ENCODE measurements at places on chromosomes 4 and X.

DNA sequence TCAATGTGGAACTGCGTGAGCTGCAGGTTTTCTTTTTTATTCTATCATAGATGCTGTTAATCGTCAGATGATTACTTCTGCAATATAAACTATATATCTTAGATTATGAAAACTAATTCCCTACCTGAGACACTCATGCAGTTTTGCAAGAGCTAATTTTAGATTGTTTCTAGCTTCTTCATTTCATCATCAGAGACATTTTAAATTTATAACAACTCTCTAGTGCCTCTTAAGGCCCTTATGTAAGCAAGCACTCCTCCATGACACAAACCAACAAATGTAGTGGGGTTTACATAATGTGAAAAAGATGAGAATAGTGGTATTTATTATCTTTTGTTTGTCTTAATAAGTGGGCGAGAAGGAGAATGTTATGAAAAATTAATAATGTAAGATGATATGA lies 170.2 kb upstream of the ETNPPL start:
- no peak for DNase-seq

GRCh38 chr4:2862528-2862927 lies 18.9 kb downstream of the ADD1 start:
- no peak for DNase-seq

DNA sequence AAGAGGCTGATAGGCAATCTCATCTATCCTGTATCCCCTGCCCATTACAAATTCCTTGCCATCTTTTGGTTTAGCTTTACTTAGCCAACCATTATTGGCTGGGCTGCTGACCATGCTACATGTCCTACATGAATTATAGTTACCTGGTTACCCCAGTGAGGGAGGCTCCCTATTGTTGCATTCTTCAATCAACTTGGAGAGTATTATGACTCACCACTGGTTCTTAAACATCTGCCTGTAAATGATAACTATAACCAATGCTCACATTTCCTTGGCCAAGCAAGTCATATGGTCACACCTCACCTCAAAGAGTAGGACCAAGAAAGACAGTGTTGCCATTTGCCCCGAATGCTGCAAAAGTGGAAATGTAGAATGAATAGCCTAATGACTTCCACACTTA lies 297.6 kb downstream of the IL15 start:
- DNase-seq = no peak

- no peak for DNase-seq
These were observed 53.8 kb upstream of the ABCG2 start for GRCh38 chr4:88212253-88212561.

DNA sequence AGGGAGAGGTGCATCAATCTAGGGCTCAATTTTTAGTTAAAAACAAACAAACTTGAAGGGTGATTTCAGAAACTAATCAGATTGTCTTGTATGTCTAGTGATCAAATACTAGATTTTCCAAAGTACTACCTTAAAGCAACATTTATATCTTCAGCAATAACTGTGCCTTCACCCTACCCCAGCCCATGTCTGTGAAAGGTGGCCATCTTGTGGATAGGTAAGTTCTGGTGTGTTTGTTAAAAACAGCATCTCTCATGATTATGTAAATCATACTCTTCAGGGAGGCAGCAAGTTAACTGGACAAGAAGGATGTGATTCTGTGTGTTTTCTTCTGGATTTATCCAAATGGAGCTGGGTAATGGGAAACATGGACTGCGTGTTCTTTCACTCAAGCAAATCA lies 81.4 kb upstream of the ACSL1 start:
- no peak for DNase-seq

- no peak for DNase-seq
These were observed 54.7 kb upstream of the PGM2 start for GRCh38 chr4:37771771-37772170.

DNA sequence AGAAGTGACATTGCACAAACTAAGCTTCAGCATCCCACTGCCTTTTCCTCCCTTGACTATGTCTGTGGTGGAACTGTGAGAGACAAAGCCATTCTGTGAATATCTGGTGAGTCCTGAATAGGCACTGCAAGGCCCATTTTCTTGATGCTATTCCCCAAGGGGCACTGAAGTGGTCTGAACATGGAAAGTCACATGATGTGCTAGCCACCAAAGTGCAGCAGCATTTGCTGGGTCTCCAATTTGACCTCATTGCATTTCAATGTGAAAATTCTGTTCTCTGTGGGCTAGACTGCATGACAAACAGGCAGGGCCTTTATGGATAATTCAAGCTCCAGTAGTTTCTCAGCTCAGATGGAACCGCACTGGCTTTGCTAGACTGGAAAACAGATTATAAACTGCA lies 627.4 kb upstream of the BOD1L1 start:
- DNase-seq = no peak

DNA sequence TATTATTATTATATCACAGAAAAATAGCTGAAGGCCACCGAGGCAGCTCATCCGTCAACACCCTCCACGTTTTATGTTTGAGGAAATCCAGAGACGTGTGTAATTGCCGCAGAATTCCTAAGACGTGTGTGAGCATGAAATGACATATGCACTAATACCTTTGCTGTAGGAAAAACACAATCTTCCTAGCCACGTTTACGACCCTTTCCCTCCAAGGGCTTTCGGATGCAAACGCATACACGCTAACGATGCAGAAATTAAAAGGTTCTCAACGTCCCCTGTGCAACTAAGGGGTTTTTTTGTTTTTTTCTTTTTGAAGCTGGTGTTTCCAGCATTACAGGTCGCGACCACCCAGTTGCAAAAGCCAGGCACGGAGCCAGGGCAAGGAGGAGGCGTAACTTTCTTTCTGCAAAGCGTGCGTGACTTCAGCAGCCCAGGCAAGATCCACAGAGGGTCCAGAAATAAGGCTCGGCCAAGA lies 33.8 kb downstream of the CRLF2 start:
- no peak for DNase-seq

DNA sequence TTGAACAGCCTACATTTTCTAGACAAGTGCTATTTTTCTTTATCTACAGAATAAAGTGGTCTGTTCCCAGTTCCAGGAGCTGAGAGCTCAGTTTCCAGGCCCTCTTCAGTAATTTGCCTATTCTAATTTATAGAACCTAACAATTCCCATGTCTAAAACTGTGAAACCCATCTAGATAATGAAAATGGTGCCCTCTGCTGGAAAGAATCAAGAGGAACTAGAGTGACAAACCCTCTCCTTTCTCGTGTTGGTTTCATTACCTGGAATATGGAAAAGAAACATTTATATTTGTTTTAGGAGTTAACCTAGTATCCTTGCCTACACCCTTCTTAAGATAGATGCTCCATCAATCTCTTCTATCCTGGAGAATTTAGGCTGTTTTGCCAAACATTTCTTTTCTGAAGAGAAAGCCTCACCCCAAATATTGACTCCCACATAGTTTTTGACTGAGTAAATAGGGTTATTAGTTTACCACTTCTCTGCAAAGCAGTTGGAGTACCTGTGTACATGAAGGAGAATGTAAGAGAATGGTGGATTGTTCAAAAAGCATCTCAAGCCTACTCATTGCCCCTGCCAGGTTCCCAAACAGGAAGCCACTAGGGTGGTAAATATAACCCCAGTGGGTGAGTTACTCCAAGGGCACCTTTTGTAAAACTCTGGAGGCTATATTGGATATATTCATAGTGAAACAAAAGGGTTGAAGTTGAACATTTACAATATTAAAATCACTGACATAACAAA lies 121.6 kb downstream of the RASL11B start:
- DNase-seq = no peak

DNA sequence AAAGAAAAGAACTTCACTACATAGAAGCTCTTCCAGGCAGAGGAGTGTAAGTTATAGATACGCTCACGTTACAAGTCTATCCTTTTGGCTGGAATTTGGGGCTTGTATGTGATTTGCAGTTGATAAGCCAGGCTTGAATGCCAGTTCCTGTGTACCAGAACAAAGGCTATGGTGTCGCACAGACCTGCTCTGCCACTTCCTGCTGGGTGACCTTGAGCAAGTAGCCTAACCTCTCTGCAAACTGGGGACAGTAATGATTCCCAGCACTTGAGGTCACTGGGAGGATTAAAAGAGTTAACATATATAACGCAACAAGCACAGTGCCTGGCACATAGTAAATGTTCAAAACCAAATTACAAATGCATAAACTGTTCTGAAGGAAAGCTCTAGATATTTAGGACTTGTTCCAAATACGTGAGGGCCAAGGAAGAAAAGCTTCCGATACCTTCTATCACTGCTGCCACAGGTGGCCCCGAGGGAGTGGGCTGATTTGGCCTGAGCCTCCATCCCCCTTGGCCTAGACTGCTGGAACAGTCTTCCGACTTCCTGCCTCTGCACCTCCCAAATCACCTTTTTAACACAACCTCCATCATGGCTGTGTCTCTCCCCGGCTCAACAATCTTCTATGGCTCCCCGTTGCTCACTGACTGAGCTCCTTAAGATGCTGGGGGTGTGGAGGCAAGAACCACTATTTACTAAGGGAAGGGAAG lies 1.3 kb upstream of the SOWAHD start:
- DNase-seq = no peak

- DNase-seq = no peak
These were observed 1.3 kb downstream of the SMARCAD1 start for GRCh38 chr4:94208918-94209317.

DNA sequence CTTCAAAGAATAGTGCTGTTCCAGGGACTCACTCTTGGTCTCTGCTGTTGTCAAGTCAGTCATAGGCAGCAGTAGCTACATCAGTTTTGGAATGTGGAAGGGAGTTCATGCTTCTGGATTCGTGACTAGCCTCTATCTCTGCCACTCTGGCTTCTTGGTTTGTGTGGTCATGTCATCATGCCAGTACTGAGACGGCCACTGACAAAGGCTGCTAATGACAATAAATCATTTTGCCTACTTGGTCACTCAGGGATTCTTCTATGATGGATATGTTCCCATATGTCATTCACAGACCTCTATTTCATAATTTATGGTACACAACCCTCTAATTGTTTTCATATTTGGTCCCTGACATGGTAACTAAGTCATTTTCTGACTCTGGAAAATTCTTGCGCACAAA lies 450.8 kb upstream of the BOD1L1 start:
- no peak for DNase-seq

GRCh38 chr4:12178614-12179610 lies 750.2 kb upstream of the HS3ST1 start:
- no peak for DNase-seq

- no peak for DNase-seq
These were observed 181.4 kb upstream of the HCCS start for GRCh38 chrX:10929747-10930146.

GRCh38 chr4:170414360-170414759 lies 324.6 kb upstream of the AADAT start:
- DNase-seq = no peak

- DNase-seq = no peak
These were observed 100.3 kb upstream of the GUCY1A1 start for GRCh38 chr4:155566354-155566753.

DNA sequence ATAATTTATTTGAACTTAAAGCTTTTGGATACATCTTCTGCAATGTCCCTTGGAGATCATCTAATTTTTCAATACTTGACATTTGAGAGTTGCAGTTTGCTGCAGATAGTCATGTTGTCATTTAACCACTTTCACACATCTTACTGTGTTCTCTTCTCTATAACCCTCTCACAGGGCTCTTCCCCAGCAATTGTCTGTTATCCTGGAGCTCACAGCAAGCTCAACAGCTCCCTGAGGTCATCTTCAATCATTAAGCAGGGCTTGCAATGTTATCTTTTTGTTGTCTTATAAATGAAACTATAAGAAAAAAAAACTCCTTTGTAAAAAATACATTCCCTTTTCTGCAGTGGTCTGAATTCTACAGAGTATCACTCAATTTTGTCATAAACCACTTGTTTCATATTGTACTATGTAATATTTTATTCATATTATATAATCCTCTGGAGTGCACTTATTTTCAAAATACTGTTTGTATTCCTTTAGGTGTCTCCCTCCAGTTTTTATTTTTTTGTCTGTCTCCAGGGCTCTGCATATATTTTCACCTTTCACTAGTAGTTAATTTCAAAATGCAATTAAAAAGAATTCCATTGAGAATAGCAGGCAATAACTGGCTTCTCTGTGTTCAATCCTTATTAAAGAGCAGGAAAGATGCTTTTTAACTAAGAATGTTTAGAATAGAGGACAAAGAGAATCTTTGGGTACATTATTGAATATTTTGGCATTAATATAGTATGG lies 106.3 kb upstream of the ARSJ start:
- DNase-seq = no peak

DNA sequence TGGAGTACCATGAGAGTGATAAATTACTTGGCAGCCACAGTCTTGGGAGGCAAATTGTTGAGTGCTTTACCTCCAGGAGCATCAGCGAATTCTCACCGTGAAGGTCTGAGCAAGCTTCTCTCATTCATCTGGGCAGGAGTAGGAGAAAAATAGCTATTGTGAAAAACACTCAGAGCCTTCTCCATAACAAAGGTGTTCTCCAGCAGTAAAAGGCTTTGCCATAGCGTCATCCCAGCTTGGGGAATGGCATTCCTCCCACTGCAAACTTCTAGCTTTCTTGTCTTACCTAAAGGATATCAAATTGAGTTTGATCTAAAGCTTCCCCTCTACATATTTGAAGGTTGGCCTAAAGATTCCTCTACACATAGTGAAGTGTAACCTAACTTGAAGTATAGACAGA lies 29.8 kb upstream of the MAGEA11 start:
- DNase-seq = no peak

DNA sequence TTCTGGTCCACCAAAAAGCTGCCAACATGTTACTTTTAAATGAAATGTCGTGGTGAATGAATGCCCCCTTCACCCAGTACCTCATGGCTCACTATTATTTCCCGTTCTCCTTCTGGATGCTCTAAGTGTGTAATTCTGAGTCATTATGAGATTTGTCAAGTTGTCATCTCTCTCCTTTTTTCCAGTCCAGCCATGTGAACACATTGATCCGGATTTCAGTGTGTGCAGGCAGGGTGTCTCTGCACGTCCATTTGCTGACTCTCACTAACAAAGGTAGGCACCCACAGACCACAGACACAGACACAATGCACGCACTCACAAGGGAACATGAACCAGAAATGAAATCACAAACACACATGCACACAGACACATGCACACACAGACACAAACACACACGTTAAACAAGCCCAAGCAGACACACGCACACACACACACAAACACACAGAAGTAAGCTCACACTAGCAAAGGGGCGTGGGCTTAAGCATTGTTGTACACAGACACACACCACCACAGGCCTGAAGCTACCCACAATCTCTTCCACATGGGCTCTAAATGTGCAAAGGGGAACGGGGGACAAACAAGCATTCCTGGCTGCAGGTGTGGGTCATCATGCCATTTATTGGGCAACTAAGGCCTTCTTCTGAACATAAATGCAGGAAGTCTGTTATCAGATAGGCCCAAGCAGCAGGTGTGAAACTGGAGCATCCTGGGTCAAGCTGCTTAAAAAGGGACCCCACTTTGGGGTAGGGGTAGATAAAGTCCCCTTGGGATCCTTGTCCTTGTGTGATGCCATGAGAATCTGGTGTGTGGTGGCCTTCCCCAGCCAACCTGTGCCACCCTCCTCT lies 58.1 kb downstream of the NBDY start:
- DNase-seq = no peak

GRCh38 chr4:56371426-56372220 lies 15.7 kb downstream of the AASDH start:
- no peak for DNase-seq

Data from stimulated activated CD4-positive, alpha-beta T cell treated with anti-CD3 and anti-CD28 coated beads, TNF-alpha, amount 100 ng/mL, for 48 hours (primary cell).